ENCODE measurements at places on chromosomes 1 and 21.

- DNase-seq, result no peak
Measured at GRCh38 chr1:226463925-226464586, 56.2 kb upstream of the PARP1 start.

DNA sequence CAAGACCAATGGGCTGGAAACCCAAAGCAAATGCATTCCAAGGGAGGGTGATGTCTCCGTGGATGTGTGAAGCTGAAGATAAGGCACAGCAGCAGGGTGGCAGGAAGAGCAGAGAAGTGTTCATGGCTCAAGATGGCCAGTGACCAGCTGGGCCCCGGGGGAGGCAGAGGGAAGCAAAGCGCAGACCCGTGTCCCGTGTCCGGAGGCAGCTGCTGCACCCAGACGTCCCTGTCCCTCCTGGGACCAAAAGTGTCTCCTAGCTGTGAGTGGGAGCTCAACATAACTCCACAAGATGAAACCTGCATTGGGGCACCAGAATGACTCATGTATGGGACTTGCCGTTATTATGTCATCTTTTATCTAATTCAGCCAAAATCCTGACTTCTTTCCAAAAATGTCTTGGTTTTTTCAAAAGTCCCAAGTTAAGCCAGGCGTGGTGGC lies 118.2 kb downstream of the RIPK4 start:
- no peak for DNase-seq

- DNase-seq, result no peak
Measured at GRCh38 chr1:186617926-186618325, 62.3 kb downstream of the PTGS2 start.

DNA sequence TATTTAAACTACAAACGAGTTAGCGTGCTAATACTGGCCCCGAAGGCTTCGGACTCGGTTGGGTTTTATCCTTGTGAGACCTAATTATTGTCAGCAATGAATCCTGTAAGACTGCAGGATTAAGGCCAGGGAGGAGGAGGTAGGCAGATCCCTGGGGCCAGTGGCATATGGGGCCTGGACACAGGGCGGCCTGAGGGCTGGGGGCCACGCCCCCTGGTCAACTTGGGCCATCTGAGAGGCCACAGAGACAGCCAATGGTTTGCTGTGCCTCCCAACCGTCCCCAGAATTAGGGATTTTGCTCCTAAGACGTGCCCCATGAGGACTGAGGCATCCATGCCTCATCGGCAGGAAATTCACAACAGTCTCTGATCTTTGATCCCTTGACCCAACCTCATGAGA lies 31.1 kb upstream of the DISP3 start:
- DNase-seq, result no peak

- DNase-seq, result no peak
Measured at GRCh38 chr1:175927944-175928343, 184.5 kb upstream of the TNR start.

GRCh38 chr1:93739472-93739871 lies 57.8 kb upstream of the BCAR3 start:
- no peak for DNase-seq

- DNase-seq, result no peak
Measured at GRCh38 chr21:25428537-25428936, 178.7 kb downstream of the MRPL39 start.

- no peak for DNase-seq
Measured at GRCh38 chr1:9805006-9805508, 18.7 kb downstream of the CLSTN1 start.

Measured in CD4-positive, alpha-beta T cell treated with Interleukin-6 for 4 hours (primary cell).